Activated CD4-positive, CD25-positive, alpha-beta regulatory T cell treated with anti-CD3 and anti-CD28 coated beads, Interleukin-2, amount 50 U/mL, for 16 hours (primary cell): ENCODE measurements at places on chromosomes 1 and 21.

GRCh38 chr1:172533513-172534151, 682 bp downstream of the SUCO start:
- peak; percentile 6 for DNase-seq

DNA sequence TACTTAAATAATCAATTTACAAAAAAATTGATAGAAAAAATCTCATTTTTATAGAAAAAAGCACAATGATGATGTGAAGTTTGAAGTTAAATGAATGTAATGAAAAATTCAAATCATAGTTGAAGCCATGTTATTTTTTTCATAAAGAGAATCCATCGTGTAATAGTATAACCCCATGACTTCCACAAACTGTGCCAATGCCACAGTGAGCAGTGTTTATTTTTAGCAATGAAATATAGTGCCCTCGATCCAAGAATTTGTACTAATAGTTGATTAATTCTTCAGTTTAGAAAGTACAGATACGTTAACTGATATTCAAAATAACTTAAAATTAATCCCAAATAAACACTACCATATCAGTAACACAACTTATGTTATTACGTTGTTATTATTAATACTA, 225.9 kb downstream of the PTPRC start:
- DNase-seq: no peak

GRCh38 chr1:236947794-236948193, 56.4 kb downstream of the MT1HL1 start:
- DNase-seq: no peak

GRCh38 chr1:8903908-8904650, 25.6 kb upstream of the ENO1 start:
- no peak for DNase-seq

DNA sequence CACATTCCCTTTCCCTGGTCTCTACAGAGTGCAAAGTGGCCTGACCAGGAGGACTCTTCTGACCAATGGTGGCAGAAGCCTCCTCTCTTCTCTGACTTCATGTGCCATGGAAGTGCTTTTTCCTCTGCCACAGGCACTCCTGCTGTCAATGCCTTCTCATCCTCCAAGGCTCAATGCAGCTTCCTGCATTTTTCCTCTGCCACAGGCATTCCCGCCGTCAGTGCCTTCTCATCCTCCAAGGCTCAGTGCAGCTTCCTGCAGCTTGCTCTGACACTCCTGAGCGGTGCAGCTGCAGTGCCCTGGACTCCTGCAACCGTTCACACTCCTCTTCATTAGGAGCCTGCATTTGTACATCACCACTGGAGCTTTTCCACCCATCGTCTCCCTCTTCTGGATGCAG, 4.7 kb upstream of the ADARB1 start:
- DNase-seq: no peak

- DNase-seq: no peak
Observed at GRCh38 chr1:111489604-111490003, 13.8 kb downstream of the ADORA3 start.

DNA sequence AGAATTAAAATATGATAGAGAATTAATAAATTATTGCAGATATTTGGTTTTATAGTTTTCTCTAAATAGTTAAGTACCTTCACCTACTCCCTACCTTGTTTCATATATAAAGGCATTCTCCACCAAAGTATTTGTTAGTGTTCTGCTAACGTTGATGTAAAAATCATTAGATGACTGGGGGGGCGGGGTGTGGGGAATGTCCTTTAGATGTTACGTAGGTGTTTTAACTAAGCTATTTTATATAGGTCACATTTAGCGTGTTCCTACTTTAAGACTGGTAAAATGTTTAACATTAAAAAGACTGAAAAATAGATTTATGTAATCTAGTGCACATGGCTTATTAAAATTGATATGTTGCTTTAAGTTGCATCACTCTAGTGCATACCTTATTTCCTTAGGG, 48.6 kb downstream of the PTPRC start:
- DNase-seq: no peak

DNA sequence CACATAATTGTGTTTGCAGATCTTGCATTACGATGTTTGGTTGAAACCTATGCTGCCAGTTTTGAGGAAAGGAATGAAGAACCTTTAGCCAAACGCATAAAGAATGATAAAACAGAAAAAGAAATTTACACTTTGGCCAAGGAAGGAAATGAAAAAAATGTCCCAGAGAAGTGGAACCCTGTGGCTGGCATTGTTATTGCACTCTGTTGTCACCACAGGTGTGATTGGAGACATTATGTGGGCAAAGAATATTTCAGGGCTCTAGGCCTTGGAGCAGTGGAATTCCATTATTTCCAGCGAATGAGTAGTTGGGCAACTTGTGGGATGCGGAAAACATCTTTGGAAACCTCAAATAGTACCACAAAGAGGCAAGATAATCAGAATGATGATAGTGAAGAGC, 14.9 kb downstream of the TRMT13 start:
- no peak for DNase-seq

DNA sequence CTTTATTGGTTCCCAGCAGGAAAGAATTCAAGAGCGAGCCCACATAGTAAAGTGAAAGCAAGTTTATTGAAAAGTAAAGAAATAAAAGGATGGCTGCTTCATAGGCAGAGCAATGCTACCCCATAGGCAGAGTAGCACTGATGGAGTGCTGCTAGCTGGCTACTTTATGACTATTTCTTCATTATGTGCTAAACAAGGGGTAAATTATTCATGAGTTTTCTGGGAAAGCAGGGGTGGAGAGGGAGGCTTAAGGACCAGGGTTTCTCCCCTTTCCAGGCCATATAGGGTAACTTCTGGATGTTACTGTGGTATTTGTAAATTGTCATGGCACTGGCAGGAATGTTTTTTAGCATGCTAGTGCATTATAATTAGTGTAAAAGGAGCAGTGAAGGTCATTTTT, 1271.4 kb downstream of the KCNT2 start:
- no peak for DNase-seq

GRCh38 chr1:85452948-85453347, 12.0 kb downstream of the DDAH1 start:
- no peak for DNase-seq

DNA sequence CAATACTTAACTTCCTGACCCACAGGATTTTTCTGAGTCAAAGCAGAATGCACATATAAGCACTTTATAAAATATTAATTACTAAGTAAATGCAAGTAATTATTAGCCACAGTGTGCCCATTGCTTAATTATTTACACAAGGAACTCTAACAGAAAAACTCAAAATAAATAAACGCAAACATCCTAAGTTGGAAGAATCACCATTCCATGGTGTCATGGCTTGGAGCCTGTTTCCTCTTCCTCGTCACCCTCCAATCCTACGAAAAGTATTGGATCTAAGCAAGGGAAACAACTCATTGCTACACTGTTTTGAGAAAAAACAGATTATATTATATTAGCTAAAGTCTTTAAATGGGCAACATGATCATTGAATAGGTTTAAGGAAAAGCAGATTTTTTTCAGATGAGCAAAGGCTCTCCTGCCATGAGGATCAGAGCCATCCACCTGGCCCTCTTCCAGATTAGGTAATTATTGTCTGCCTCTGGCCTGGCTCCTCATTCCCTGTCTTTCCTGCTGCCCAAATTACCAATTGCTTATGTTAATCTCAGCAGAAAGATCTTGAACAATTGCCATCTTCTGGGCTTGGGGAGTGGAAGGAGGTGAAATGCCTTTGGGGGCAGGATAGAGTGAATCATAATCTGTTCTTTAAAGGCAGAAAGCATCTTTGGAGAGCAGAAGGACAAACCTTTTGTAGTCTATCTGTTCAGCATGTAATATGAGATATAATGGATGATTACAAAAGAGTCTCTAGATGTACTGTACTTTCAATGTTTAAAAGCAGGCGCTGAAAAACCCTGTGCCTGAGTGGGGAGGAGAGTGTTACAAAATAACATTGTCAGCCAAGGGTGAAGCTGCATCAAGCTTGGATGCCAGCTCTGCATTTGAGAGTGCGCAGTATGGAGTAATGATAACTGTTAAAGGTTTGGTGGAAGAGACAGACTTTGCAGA, 121.2 kb downstream of the DUSP10 start:
- no peak for DNase-seq

DNA sequence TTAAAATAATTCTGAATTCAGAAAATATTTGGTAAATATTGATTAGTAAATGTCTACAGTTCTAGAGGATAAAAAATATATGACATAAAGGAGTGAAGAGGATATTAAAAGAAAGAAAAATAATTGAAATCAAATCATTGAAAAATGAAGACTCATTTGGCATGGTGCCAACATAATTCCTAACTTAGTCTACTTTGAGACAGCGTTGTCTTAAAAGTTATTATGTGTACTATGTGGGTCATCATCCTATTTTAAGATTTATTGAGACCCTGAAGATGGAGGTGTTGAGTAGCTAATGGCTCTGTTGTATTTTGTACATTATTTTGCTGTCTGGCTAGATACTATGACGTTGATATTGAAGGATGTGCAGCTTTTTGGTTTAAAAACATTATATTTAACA, 156.7 kb upstream of the PTGFR start:
- DNase-seq: no peak
